ENCODE measurements at places on chromosomes 2 and 18.

- peak overlapping the region; percentile 16 for H3K4me3 ChIP-seq
- peaks cover 7% of the 10 kb centered on the region for H3K4me1 ChIP-seq
- peak overlapping the region; percentile 35 for H3K27ac ChIP-seq
- H3K27me3 ChIP-seq, result no peaks in the 10 kb centered on the region
- H3K36me3 ChIP-seq, result no peaks in the 10 kb centered on the region
Measured at GRCh38 chr2:234091883-234092282, 41.4 kb downstream of the SPP2 start.

DNA sequence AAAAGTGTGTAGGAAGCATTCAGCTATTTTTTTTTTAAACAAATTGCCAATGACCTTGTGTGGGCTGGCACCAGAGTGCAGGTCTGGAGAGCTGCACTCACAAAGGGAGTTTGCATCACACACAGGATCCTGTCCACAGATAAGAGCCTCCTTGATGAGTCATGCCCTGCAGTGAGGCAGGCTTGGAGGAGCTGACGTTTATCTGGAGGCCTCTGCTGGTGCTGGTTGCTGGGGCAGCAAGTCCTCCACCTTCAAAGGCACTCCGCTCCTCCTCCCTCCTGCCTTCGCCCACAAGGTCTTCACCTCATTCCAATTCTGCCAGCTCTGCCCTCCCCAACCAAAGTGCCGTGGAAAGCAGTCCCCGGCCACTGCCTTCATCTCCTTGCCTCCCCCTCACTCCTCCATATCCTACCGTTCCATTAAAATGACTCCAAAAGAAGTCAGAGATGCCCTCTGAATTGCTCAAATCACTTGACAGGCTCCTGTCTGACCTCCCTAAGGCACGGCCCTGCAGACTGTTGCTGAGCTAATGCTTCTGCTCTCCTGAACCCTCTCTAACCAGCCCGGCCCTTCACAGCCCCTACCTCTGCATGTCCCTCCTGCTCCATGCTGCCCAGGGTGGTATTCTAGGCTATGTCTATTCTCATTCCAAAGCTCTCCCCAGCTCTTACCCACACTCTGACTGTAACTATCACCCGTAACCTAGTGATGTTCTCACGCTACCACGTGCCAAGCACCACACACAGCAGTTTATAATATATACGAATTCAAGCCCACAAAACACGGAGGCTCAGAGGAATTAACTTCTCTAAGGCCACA, 30.9 kb downstream of the LONRF2 start:
- DNase-seq, result peak; percentile 49
- H3K4me3 ChIP-seq, result no peak overlapping the region
- no peaks in the 10 kb centered on the region for H3K36me3 ChIP-seq
- H3K27ac ChIP-seq, result no peak overlapping the region
- peaks cover 4% of the 10 kb centered on the region for H3K4me1 ChIP-seq

GRCh38 chr2:213545481-213545880, 261.2 kb downstream of the SPAG16 start:
- H3K27me3 ChIP-seq, result no peaks in the 10 kb centered on the region
- H3K4me1 ChIP-seq, result no peaks in the 10 kb centered on the region
- H3K36me3 ChIP-seq, result no peaks in the 10 kb centered on the region
- DNase-seq, result no peak
- H3K4me3 ChIP-seq, result no peak overlapping the region

- no peaks in the 10 kb centered on the region for H3K36me3 ChIP-seq
- H3K4me1 ChIP-seq, result peaks cover 2% of the 10 kb centered on the region
- no peak overlapping the region for H3K27ac ChIP-seq
Measured at GRCh38 chr2:160402997-160403979, 90.3 kb downstream of the RBMS1 start.

DNA sequence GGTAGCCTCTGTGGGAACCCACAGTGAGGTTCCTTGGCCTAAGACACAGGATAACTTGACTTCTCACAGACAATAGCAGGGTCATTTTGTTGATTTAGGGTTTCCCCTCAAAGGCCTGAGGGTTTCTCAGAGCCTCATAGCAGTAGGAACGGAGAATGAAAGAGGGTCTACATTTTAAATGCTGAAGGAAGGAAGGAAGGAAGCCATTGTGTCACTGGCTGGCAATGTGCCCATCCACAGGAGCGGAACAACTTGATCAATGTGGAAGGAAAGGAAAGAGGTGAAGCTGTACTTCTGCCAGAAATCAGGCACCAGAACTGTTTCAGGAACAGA, 5.1 kb downstream of the IL1B start:
- DNase-seq, result no peak
- H3K27me3 ChIP-seq, result no peaks in the 10 kb centered on the region
- no peak overlapping the region for H3K4me3 ChIP-seq

DNA sequence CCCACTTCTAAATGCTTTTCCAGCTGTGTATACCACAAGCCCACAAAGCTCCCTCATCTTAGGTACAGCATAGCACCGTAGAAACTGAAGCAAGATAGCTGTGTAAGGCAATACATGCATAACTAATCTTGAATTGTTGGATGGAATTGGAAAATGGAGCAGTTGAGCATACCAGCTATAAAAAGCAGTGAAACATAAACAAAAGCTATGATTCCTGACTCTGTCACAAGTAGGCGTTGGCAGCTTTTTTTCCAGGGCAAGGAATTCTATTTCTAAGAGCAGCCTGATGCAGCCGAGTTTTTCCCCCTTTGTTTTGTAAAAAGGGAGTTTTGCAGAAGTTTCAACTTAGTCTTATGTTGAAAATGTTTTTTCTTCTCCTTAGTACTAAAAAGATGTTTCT, 32.4 kb downstream of the MOGAT1 start:
- no peak overlapping the region for H3K27ac ChIP-seq
- H3K36me3 ChIP-seq, result no peaks in the 10 kb centered on the region
- DNase-seq, result no peak
- no peaks in the 10 kb centered on the region for H3K4me1 ChIP-seq

DNA sequence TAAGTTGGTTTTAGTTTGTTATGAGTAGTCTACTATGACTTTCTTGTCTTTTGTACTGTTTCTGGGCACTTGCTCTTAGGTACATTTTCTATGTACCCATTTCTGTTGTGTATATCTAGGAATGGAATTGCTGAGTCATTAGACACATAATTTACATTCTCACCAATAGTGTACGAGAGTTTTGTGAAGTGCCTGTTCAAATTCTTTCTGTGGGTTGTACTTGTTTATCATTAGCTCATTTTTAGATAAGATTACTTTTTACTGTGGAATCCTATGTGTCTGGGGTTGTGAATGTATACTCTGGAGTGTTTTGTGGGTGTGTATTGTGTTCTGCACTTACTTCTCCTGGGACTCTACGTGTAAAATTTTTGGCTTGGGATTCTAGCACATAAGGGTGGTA, 36.6 kb upstream of the CD28 start:
- no peak overlapping the region for H3K4me3 ChIP-seq
- H3K27ac ChIP-seq, result no peak overlapping the region
- H3K27me3 ChIP-seq, result no peaks in the 10 kb centered on the region
- H3K4me1 ChIP-seq, result no peaks in the 10 kb centered on the region
- no peaks in the 10 kb centered on the region for H3K36me3 ChIP-seq
- no peak for DNase-seq

GRCh38 chr2:56522605-56523089, 338.9 kb downstream of the CCDC85A start:
- no peaks in the 10 kb centered on the region for H3K27me3 ChIP-seq
- H3K36me3 ChIP-seq, result no peaks in the 10 kb centered on the region
- H3K4me1 ChIP-seq, result peaks cover 9% of the 10 kb centered on the region
- no peak for DNase-seq

- no peak for DNase-seq
- H3K27me3 ChIP-seq, result no peaks in the 10 kb centered on the region
- no peak overlapping the region for H3K27ac ChIP-seq
- no peaks in the 10 kb centered on the region for H3K4me1 ChIP-seq
Measured at GRCh38 chr18:75421656-75422055, 5.8 kb downstream of the SMIM21 start.

DNA sequence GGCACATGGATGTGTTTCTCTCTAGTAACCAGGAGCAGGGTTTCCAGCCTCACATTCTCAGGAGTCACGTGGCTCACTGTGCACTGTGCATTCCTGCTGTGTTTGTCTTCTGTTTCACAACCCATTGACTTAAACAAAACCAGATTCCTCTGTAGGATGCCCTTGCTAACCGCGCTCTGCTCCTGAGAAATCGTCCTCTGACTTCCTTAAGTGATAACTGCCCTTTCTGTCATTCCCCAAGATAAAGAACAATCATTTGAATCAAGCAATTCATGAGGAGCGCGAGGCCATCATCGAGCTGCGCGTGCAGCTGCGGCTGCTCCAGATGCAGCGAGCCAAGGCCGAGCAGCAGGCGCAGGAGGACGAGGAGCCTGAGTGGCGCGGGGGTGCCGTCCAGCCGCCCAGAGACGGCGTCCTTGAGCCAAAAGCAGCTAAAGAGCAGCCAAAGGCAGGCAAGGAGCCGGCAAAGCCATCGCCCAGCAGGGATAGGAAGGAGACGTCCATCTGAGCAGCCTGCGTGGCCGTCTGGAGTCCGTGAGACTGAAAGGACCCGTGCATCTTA, 60.2 kb downstream of the RALBP1 start:
- H3K36me3 ChIP-seq, result no peaks in the 10 kb centered on the region
- H3K4me1 ChIP-seq, result no peaks in the 10 kb centered on the region
- no peaks in the 10 kb centered on the region for H3K27me3 ChIP-seq
- DNase-seq, result no peak
- H3K27ac ChIP-seq, result no peak overlapping the region
- H3K4me3 ChIP-seq, result no peak overlapping the region
